ENCODE measurements at places on chromosomes 3 and 15.
A peak's percentile ranks its signal among the peaks of the same experiment; 100 is the strongest.

DNA sequence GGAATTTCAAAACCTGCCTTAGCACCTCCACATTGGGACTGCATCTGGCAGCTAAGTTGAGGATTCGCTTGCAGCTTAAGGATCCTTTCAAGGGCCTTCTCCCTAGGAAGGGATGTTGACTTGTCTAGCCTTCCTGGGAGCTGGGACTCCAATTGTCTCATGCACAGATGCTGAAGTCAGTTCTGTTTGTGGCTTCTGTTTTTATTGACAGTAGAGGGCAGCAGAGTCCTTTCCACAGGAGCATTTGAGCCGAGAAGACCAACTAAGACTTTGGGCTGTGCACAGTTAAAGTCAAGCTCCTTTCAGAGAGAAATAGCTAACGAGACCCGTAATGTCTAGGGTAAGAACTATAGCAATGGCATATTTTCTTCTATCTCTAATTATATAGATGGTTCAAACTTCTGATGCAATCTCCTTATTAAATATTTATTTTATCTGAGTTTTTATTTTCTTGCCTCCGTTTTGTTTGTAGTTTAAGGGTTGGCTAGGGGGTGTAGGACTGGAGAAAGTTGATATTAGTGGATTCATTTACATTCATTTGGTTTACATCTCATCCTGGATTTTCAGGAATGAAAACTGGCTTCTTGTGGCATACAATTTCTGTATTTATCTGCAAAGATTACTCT lies 59.7 kb upstream of the KBTBD8 start:
- DNase-seq, result peak; percentile 40

- DNase-seq, result no peak
Observed at GRCh38 chr15:45644437-45644836, 9.6 kb downstream of the SQOR start.

GRCh38 chr15:40062816-40063562 lies 24.0 kb upstream of the SRP14 start:
- no peak for DNase-seq

GRCh38 chr15:36884518-36884875 lies 215.9 kb downstream of the MEIS2 start:
- DNase-seq, result no peak

GRCh38 chr3:64184621-64185020 lies 40.6 kb downstream of the PRICKLE2 start:
- no peak for DNase-seq

DNA sequence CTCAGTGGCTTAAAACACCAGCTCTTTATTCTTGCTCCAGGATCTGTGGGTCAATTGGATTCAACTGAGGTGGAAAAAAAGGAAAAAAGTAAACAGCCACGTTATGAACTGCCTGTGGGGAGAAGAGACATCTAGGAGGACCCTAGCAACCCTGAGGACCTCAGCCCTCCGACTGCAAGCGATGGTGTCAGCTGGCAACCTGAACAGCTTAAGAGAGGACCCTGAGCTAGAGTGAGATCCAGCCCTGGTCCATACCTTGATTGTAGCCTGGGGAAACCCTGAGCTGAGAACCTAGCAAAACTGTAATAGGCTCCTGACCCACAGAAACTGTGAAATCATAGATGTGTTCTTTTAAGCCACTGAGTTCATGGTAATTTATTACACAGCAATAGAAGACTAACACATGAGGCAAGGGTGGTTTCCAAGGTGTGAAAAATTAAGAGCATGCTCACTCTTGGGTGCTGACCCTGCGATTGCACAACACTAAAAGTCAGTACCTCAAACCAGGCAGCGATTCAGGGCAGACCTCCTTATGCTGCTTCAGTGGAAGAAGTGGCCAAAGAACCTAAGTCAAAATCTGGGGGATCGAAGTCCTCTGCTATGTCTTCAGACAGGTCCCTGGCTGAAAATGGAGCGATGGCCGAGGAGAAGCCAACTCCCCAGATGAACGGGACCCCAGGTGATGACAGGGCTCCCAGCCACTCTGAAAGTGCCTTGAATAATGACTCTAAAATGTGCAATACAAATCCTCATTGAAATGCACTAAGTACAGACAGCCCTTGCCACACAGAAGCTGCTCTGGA lies 57.7 kb downstream of the GASK1A start:
- DNase-seq, result no peak

DNA sequence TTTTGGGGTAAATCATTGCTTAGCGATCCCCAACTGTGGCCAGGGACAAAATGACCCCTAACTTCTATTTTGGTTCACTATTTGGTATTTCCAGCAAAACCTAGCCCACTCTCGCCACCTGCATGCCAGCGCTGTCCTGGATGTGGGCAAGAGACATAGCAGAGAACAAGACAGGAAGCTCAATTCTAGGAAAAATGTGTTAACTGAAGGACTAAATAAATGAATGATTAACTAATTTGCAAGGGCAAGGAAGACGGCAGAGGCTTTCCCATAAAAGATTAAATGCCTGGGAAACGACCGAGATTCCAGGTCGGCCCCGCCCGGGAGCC lies 408 bp downstream of the NICN1 start:
- no peak for DNase-seq

- no peak for DNase-seq
Observed at GRCh38 chr15:101129851-101130380, 121.9 kb downstream of the CHSY1 start.

- DNase-seq, result no peak
Observed at GRCh38 chr3:195046441-195046840, 224.5 kb downstream of the XXYLT1 start.

DNA sequence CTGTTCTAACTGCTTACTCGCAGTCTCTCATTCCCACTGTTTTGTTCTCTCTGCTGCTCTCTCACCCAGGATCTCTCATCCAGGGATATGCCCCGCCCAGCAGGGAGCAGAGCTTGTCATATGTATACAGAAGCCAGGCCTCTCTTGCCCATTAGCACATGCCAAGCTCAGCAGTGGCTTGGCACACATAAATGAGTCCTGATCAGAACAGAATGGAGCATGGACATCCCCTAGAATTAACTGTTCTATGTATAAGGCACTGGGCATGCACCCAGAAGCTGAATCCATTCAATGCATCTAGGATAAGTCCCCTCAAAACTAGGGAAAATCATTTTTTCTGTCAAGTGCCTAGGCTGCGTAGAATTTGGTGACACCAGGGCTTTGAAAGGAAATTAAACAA lies 61.6 kb downstream of the IGSF11 start:
- DNase-seq, result peak; percentile 49

GRCh38 chr3:59313365-59313764 lies 263.5 kb upstream of the CFAP20DC start:
- peak; percentile 3 for DNase-seq

DNA sequence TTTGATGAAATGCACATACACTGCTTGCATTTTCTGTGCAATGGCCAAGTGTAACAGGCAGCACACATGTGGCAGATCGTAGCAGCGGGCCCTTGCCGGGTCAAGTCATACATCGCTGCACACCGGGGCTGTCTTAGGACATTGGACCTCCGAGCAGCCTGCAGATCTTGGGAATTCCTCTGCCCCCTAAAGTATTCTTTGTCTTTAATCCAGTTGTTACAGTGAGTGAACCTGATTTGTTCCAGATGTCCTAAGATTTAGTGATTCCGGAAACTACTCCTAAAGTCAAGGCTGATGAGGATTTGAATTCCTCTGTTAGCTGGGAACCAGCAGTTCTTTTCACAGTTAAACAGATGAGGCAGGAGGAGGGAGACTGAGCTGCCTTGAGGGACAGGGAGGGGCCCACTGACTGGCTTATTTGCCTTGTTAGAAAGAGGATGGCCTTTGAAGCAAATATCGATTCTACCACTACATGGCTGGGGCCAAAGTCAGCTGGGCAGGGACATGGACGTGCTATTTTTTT lies 190.7 kb upstream of the CTDSPL start:
- no peak for DNase-seq

DNA sequence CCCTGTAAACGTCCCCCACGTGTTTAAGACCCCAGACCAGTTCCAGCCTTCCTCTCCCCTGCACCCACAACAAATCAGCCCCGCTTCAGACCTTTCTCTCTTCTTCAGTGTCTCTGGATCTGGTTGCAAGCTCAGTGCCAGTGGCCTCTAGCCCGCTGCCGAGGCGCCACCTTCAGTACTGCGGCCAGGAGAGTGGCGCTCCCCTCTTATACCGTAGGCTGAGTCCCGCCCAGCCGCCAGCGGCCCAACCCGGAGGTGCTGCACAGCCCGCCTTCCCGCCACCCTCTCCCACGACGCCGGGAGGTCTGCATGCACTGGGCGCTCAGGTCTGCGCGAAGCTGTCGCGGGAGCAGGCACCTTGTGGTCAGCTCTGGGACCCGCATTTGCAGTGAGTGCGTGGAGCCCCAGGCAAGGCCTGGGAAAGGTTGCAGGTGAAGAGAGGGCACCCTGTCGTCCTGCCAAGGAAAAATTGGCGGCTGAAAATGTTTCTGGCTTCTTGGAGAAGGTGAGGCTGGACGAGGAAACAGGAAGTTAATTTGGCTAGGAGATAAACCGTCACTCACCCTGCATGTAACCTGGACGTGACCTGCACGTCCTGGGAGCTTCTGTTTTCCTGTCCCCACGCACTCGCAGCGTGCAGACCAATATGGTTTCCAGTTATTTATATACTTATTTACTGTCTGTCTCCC lies at the start of gene C2CD4B:
Gene C2CD4B, minus strand, starts transcription at position 182 of the 689 bp plus-strand sequence. CDS start 301 bp downstream, outside the sequence.
- no peak for DNase-seq

GRCh38 chr3:5122741-5123706 lies 932 bp downstream of the ARL8B start:
- peak; percentile 34 for DNase-seq

- DNase-seq, result no peak
Observed at GRCh38 chr15:97517737-97518136, 442.8 kb upstream of the ARRDC4 start.

DNA sequence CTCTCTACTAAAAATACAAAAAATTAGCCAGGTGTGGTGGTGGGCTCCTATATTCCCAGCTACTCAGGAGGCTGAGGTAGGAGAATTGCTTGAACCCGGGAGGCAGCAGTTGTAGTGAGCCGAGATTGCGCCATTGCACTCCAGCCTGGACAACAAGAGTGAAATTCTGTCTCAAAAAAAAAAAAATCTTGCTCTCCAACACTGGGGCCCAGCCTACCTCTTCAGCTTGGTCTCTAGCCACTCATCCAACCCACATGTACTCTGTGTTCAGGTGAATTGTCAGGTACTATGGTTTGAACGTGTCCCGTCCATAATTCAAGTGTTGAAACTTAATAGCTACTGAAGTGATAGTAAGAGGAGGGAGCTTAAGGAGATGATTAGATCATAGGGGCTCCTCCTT lies 22.4 kb upstream of the RAB7A start:
- DNase-seq, result no peak

- no peak for DNase-seq
Observed at GRCh38 chr3:48241796-48242455, 1.0 kb downstream of the ZNF589 start.

DNA sequence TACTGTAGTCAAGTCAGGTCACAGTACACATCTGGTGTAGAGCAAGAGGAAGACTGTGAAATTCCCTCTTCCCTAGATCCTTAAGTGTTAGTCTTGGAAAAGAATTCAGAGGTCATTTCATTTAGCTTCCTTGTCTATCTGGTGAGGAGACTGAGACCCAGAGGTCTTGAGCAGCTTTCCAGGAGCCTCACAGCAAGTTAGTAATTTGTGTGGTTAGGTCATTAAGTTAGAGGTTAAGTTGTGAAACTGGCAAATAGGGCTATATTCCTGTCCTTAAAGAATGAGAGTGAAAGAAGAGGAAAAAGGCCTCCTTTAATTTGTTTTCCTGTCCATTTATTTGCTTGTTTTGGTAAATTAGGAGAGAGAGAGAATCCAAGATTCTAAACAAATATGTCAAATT lies 9.0 kb downstream of the PODXL2 start:
- DNase-seq, result no peak

All from nucleus accumbens (tissue), 56 donors.